ENCODE measurements at places on chromosomes 11 and 22.

DNA sequence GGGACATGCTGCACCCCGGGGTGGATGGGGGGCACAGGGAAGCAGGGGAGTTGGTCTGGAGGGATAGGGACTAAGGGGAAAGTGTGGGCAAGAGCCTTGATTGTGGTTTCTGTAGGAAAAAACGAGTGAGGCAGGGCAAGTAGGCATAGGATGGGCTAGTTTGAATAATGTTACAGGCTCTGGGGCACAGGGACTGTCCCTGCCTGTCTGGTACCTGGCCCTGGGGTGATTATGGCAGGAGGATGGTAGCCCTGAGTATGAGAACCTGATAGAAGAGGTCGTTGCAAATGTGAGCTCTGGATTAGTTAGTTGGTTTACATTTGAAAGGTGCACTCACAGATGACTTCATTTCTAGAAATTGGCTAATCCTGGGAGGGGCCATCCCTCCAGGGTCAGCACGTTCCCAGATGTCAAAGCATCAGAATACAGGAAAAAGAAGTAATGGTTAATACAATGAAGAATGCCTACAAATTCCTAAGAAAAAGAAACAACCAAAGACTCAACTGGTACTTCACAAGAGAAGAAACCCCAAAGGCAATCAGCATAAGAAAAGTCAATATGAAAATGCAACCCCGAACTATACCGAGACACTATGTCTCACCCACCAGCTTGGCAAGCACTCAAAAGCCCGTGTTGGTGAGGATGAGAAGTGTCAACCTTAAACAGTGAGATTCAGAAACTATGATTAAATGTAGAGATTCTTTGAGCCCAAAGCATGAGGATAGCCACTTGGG, 11.3 kb upstream of the SMIM38 start:
- DNase-seq = no peak

DNA sequence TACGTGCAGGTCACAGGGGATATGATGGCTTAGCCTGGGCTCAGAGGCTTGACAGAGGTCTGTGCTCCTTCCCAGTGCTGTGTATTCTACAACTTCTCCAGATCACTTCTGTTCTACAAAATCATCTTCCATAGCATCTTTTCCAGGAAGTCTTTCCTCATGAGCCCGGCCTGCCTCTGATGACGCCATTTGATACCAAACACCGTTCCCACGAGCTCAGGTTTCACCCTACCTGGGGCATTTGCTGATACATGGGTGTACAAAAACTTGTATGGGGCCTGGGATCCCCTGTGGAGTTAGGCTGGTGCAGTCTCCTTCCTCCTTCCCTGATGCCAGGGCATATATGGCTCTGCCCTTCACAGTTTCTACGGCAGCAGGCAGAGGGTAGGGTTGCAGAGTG, 78.7 kb downstream of the NECTIN1 start:
- DNase-seq = no peak

DNA sequence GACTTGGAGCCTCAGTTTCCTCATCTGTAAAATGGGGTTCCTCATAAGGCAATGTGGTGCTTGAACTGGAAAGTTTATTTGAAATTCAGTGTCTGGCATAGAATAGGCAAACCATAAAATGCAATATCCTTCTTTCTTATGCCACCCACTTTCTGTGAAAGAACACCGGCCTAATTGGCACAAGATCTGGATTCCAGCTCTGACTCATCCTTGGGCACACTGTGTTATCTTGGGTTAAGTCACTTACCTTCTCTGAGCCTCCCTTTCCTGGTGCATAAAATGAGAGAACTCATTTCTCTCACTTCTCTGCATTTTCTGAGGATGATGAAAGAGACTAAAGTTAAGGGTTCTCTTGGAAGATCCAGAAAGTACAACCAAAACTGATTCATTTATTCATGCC, 5.1 kb downstream of the INSC start:
- DNase-seq = no peak

DNA sequence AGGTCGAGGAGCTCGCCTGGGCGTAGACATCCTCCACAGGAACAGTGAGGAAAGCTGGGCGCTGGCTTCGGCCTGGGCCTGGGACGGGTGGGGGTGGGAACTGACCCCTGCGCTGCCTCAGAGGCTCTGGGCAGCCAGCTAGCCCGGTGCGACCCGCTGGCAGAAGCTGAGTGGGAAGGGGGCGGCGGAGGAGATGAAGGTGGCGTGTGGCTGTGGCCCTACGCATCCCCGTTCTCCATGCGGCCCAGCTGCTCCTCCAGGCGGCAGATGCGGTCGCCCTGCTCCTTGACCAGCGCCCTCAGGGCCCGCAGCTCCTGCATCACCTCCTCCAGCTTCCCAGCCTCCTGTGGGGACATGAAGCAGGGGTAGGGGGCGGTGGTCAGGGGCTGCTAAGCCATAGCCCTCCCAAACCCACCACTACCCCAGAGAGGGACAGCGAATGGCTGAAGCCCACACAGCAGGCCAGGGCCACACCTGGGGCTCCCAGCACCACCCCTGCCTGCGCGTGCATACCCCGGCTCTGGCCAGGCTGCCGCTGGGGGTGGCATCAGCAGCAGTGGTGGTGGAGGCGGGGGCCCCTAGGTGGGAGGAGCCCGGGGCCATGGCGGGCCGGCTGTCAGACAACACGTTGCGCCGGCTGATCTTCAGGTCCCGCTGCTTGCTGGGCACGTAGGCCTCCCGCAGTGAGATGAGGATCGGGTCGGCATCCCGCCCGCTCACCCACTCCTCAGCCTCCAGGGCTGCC, 848 bp upstream of the PTPRCAP start:
- DNase-seq = no peak

DNA sequence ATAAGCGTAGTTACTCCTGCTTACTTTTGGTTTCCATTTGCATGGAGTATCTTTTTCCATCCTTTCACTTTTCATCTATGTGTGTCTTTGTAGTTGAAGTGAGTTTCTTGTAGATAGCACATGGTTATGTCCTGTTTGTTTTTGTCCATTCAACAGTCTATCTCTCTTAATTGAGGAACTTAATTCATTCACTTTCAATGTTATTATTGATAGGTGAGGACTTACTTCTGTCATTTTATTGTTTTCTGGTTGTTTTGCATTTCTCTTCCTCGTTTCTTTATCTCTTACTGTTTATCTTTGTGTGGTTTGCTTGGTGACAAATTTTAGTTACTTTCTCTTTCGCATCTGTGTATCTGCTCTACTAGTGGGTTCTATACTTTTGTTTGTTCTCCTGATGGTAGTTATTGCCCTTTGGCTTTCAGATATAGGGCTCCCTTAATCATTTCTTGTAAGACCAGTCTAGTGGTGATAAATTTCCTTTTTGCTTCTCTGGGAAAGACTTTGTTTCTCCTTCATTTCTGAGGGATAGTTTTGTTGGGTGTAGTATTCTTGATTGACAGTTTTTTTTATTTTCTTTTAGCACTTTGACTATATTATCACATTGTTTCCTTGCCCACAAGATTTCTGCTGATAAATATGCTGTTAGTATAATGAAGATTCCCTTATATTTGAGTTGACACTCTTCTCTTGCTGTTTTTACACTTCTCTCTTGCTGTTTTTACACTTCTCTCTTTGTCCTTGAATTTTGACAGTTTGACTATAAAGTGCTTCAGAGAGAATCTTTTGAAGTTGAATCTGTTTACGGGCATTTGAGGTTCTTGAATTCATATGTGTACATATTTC, 9.0 kb upstream of the RAG1 start:
- DNase-seq = no peak

GRCh38 chr11:126608658-126609057, 253.2 kb downstream of the ST3GAL4 start:
- DNase-seq = no peak

DNA sequence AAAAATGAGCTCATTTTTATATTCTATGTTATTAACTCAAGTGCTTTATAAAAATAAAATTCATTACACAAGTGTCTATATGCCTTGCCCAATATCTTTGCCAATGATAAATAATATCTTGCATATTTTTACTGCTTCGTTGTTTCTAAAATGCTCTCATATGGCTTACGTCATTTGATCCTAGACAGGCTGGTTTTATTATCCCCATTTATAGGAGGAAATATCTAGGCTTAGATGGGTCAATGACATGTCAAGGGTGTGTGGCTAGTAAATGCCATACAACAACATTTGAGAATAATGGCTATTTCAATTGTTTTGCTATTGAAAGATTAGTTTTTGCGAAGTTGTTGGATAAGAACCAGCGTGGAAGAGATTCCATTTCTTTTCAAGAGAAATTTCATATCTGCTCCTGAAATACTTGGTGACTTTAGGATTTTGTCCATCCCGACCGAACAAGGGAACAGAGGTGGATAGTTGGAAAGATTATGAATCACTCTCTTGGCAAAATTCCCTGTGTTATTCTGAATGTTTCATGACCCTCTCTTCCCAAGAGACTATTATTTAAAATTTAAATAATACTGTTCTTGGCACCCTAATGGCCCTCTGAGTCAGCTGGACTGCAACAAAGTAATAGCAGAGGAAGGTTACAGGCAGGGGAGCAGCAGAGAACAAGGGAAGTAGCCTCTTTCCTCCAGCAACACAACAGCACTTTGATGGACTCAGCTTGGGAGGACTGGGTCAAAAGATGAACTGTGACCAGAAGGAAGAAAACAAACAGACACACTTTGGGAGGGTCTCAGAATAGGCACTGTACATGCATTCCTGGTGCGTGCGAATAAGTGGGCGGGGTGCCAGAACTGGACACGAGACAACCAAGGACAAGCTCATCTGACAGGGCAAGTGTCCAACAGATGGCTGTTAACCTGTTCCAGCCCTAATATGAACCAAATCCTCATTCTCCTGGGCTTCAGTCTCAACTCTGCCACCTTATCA, 94.5 kb downstream of the ME3 start:
- no peak for DNase-seq

- no peak for DNase-seq
Observed at GRCh38 chr11:59898650-59899049, 20.1 kb downstream of the OOSP3 start.

GRCh38 chr11:66784575-66784974, 55.6 kb upstream of the SPTBN2 start:
- DNase-seq = no peak

DNA sequence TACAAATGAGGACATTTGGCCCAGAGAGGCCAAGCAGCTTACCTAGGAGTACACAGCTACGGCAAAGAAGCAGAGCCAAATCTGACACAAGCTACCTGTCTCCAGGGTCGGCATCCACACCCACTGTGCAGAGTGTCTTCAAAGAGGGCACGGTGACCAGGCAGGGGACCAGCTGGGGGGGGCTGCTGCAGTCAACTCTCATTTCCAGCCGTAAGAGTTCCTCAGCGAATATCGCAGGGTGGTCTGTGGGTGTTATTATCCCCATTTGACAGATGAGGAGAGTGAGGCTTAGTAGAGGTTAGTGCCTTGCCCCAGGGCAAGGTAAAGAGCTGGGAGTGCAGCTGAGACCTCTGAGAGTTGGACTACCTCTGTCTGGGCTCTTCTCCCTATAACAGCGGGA, 7.1 kb upstream of the PPFIA1 start:
- no peak for DNase-seq

DNA sequence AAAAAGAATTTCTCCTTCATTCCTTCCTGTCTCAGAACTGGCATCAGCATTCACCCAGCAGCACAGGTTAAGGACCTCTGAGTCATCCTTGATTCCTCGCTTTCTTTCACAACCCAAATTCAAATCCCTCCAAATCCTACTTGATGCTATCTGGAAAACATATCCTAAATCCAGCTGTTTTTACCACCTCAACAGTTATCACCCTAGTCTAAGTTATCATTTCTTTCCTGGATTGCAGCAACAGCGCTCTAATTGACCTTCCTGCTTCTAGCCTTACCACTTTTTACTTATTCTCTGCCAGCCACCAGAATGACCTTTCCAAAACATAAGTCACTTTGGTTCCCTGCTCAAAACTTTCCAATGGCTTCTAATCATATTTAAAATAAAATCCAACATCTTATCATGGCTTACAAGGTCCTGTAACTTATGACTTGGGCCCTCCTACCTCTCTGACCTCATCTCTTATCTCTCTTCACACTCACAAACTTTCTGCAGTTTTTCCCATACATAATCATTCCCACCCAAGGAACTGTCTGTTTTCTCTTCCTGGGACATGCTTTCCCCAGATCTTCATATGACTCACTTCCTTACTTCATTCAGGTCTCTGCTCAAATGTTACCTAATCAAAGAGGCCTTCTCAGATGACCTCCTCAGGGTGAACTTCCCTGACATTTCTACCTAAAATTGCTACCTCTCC, 119.4 kb downstream of the TTC28 start:
- DNase-seq = no peak

DNA sequence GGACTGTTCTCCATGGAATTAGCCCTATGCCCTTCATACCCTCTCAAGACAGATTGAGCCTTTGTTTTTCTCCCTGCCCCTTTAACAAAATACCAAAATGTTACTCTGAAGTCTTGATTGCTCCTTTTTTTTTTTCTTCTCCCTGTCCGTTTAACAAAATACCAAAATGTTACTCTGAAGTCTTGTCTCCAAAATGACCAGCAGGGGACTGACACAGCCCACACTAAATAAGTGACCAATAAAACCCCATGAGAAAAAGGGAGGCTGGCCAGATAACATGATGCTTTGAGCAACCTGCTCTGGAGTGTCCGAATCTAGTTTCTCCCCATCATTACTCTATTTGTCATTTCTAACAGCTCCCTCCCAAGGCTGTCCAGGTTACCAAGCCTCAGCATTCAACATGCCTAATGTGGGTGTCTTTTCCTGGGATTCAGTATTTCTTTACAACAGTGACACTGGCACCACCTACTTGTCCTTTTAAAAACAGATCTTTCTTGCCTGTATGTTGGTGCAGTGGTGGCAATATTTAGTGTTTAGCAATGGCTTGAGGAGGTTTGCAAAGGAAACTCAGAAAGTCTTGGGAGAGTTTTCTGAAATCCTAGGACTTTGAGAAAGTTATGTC, 42.7 kb upstream of the SLC1A2 start:
- no peak for DNase-seq

- DNase-seq = no peak
Observed at GRCh38 chr11:43866520-43866919, 14.1 kb upstream of the ALKBH3 start.

GRCh38 chr11:76162336-76163288, 43.7 kb downstream of the WNT11 start:
- DNase-seq = no peak

DNA sequence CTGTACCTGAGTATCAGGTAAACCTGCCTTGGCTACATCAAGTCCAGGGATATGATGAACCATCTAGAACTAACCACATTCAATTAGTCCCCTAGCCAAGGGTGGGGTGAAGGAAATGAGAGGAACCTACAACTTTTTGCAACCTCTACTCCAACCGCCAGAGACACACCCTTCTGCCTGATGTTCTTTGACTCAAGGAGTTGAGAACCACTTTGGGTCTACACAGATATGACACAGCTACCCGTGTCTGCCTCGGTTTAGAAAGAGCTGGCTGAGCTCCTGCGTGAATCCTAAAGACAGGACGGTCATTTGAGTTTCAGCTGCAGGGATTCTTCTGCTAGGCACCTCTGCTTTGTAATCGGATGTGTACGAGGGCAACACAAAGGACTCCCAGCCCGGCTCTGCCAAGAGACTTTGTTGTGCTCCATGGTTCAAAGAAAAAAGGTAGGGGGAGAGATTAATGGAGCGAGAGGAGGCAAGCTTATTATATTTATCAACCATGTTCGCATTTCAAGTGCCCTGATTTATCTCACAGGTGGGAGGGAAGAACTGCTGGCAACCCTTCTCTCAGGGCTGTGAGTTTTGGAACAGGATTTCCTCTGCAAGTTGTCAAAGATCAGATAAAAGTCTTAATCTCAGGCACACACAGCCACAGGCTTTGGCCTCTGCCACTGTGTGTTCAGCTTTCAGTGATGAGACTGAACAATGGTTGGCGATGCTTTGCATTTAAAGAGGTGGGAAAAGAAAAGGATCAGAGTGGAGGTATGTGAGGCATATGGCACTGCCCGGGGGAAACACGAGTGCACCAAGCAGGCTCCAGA, 35.1 kb downstream of the FLI1 start:
- DNase-seq = no peak

- DNase-seq = no peak
Observed at GRCh38 chr22:46110215-46110614, 40.1 kb upstream of the PPARA start.
